ENCODE measurements at places on chromosomes 7 and 10. TPM values are rescaled to one million over a fixed set of nuclear protein-coding genes. Genes with fewer than 3 reads are reported as not detected.

The SMKR1 gene
- total RNA-seq = 0.33 TPM

The SPDYE9 gene
- not detected for total RNA-seq

The LEP gene
- not detected for total RNA-seq

The ZNF365 gene
- total RNA-seq = 2.0 TPM

The ST8SIA6 gene
- total RNA-seq = 41.3 TPM

The TDRD1 gene
- not detected for total RNA-seq

The CASP2 gene
- total RNA-seq = 11.0 TPM

The C10orf95 gene
- total RNA-seq = not detected

The LMOD2 gene
- not detected for total RNA-seq

The ABCC2 gene
- 129 TPM for total RNA-seq

The BMPER gene
- total RNA-seq = 0.67 TPM

The FEZF1 gene
- total RNA-seq = not detected

The RNF133 gene
- total RNA-seq = 0.33 TPM

The PPP1R17 gene
- total RNA-seq = not detected

The C10orf105 gene
- not detected for total RNA-seq

The C10orf67 gene
- 0.33 TPM for total RNA-seq

The PAPOLB gene
- under 0.01 TPM for total RNA-seq

The LRMDA gene
- total RNA-seq = 26.6 TPM

The LRIT1 gene
- not detected for total RNA-seq

The PTF1A gene
- not detected for total RNA-seq

The CYTH3 gene
- 148 TPM for total RNA-seq

The SPDYE6 gene
- not detected for total RNA-seq

The OGDHL gene
- total RNA-seq = 0.36 TPM

The RHOBTB1 gene
- total RNA-seq = 17.6 TPM

The CLCN1 gene
- not detected for total RNA-seq

The HOXA10 gene
- 1.00 TPM for total RNA-seq

The JMJD1C gene
- 57.6 TPM for total RNA-seq

The MUC12 gene
- 0.69 TPM for total RNA-seq

The PALD1 gene
- total RNA-seq = 0.31 TPM

The OR9A2 gene
- total RNA-seq = 0.34 TPM

The PLXDC2 gene
- total RNA-seq = 1.00 TPM

The AKR1C8 gene
- total RNA-seq = not detected

The ANXA8 gene
- not detected for total RNA-seq

The MYO1G gene
- under 0.01 TPM for total RNA-seq

The UTF1 gene
- not detected for total RNA-seq

The PON1 gene
- total RNA-seq = not detected

The PSMC2 gene
- 260 TPM for total RNA-seq

The POU6F2 gene
- not detected for total RNA-seq
